ENCODE measurements at places on chromosomes 12 and 14.

GRCh38 chr12:123139926-123140675, 10.8 kb downstream of the PITPNM2 start:
- DNase-seq: no peak

DNA sequence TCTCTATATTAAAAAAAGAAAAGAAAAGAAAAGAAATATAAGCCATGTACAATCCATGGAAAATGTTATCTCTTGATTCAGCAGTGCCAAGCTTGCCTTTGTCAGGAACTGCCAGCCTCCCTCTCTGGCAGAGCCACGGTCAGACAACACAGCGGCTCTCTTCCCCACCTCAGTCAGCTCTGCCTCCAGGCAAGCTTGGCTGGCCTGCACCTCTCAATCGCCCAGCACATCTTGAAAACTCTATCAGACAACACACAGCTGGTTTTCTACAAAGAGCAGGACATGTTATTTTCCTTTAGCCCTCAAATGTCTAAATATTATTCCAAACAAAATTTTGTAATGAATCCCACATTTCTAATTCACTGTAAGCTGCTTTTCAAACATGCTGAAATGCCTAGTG, 20.0 kb upstream of the GCH1 start:
- DNase-seq: no peak

DNA sequence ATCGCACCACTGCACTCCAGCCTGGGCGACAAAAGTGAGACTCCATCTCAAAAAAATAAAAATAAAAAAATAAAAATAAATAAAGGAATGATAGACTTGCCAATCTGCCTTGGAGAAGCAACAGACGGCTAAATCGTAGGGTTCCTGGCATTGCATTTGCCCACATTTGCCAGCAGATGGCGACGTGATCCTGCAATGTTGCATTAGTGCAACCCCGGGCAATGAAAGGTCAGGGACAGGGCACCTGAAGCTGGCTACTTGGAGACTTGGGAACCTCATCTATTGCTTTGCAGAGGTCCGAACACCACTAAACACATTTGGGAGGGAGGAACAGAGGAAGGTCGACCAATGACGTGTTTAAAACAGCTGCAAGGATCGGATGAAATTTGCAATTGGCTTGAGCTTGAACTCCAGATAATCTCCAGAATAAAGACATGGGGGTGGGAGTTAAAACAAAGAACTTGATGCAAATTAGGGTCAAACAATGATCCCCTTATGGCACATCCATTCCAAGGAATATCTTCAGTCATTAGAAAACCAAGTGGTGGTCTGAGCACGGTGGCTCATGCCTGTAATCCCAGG, 34.6 kb downstream of the SPRING1 start:
- DNase-seq: peak; percentile 36

- DNase-seq: no peak
These were observed 54.2 kb upstream of the PTHLH start for GRCh38 chr12:28026701-28027100.

- DNase-seq: no peak
These were observed 487.1 kb downstream of the PCNX1 start for GRCh38 chr14:71394386-71394785.

- DNase-seq: no peak
These were observed 111.1 kb downstream of the SLC15A4 start for GRCh38 chr12:128712622-128713021.

DNA sequence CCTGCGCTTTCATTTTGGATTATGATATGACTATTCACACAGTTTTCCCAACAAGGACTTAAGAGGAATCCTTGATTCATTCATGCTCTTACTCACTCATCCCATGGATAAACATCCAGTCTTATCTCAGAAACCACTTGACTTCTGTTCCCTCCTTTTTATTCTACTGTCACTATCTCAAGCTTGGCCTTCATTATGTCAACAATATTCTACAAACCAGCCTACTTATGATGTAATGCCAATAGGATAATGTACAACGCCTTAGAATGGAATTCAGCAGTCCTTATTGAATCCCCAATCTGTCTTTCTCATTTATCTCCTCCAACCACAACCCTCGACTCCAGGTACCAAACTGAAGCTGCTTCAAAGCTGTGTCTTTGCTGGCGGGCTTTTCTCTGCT, 448.5 kb downstream of the PDZRN4 start:
- no peak for DNase-seq

GRCh38 chr14:104908303-104908702, 16.4 kb upstream of the PLD4 start:
- no peak for DNase-seq

DNA sequence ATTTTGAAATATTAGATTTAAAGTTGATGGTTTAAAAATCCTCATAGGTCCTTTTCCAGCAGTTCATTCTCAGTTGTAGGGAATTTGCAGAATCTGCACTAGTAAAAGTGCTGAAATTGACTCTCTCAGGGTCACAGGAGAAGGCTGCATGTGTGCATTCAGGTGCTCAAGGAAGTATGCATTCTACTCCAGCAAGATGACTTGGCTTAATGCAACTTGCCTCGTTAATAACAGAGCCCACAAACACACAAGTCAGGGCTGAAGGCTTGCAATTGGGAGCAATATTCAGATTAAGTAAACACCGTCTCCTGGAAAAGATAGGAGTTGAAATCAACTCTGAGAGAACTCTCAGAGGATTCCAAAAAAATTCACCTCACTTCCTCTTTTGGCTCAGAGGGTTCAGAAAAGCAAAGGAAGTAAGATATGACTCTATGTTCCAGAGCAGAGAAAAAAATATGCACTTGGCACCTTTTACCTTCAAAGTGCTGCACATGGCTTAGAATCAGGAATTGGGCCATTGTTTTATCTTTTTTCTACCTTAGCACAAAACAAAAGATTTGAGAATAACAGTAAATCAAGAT, 406.3 kb upstream of the DCN start:
- no peak for DNase-seq

DNA sequence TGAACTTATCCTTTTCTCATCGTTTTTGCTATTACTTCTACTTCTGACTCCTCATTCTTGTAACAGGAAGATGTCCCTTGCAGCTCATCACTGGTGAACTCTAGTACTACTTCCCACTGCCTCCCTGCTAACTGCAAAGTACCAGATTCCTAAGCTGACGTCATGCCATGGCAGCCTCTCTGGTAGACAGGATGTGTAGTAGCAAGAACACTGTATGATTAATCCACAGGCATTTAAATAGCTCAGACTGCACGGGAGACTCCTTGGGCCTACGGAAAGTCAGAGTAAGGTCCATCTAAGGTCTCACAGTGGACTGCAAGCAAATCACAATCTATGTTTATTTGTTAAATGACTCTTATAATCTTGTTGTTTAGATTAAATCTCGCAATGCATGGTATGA, 43.5 kb downstream of the DNAI7 start:
- DNase-seq: no peak

All from activated T-helper 1 cell treated with Interleukin-2 at 50 U/mL for 16 hours (primary cell).